Mucosa of gallbladder (tissue), 1 donor: ENCODE measurements at places on chromosomes 7 and 10.

- DNase-seq: no peak
Observed at GRCh38 chr10:124319926-124320391, 98.8 kb downstream of the OAT start.

DNA sequence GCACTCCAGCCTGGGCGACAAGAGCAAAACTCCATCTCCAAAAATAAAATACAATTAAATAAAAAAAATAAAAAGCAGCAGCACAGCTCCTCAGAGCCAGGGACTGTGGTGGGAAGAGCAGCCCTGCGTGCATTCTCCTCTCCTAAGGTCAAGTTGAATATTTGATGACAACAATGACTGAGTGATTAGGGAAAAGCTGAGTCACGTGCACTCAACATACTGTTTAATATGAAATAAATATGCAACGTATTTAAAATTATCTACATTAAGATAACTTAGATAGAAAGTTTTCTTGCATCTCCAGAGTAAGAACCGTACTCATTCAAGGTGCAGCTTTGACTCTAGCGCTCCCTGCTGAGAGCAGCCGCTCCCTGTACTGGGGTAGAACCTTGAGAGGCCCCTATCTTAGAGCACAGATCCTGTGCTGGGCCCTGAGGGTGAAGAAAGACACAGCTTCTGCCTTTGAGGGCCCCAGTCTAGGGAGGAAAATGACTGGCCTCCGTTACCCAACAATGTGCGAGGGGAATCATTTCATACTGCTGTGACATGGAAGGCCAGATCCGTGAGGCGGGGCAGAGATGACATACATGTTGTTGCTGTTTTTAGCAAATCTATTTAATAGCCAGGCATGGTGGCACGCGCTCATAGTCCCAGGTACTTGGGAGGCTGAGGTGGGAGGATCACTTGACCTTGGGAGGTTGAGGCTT is 81.1 kb downstream of the SVIL start:
- no peak for DNase-seq

DNA sequence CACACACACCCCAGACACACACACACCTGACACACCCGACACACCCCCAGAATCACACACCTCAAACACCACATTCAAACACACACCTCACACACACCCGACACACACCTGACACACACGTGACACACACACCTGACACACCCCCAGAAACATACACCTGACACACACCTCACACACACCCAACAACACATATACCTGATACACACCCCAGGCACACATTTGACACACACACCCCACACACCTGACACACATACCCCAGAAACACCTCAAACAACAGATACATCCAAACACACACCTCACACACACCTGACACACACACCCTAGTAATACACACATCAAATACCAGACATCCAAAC is 652 bp upstream of the CALY start:
- DNase-seq: no peak

DNA sequence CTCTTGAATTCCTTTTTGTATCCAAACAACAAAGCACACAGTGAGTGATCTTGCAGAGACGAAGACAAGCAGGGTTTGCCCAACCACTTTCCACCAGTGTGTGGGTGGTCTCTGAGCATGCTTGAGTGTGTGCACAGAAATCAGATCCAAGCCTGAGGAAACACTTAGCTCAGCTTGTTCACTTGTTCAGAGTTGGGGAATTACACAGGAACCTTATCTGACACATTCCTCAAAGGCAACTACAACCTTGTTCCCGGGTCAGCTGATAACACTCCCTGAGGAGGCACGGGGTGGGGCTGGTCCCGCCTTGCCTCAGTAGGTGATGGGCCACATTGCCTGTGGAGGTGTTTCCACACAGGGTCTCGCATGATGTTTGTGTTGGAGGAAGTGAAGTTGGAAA is 216.9 kb downstream of the DYNC1I1 start:
- DNase-seq: no peak

DNA sequence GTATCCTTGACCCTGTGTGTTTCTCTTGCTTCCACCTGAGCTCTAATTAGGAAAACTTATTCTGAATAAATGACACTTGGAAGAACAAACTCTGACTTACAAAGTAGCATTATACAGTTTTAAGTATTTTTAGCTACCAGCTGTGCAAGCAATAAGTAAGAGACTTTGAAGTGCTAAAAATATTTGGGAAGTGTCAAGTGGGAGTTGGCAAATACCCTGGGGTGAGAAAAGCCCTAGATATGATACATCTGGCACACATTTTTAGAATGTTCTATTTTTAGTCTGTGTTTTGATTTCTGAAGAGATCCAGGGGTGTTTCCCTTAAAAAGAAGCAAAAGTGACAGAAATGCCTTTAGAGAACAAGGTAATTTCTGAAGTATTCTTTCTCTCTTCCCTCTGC is 132.7 kb upstream of the TEX47 start:
- no peak for DNase-seq

DNA sequence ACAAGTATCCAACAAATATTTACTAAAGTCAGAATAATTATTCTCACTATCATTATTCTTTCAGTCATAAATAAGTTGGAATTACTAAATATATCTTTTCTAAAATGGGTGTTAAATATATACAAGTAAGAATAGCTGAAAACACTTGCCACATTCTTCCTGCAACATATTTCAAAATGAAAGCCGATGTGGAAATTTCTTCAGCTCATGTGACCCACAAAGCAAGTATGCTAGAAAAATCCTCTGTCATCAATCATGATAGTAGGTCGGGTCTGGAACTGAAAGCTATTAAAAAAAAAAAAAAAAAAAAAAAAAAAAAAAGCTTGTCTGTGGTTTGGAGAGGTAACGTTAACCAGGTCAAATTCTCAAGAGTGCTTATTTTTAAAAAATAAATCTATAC is 344.7 kb downstream of the NEBL start:
- no peak for DNase-seq

DNA sequence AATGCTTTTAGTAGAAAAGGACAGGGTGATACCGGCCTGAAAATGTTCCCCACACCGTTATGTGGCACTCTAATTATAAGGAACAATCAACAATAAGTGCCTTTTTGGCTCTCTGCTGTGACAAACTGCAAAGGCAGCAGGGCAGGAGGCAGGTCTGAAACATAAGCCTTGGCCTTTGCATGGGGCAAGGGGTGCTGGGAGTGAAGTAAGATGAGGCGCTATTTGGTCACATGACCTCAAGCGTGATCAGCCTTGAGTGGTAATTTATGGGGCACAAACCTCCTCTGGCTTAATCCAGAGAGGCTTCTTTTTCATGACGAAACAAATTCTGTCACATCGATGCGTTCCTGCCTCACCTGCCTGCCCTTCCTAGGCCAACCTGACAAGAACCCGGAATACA is 202.7 kb downstream of the TAX1BP1 start:
- no peak for DNase-seq

DNA sequence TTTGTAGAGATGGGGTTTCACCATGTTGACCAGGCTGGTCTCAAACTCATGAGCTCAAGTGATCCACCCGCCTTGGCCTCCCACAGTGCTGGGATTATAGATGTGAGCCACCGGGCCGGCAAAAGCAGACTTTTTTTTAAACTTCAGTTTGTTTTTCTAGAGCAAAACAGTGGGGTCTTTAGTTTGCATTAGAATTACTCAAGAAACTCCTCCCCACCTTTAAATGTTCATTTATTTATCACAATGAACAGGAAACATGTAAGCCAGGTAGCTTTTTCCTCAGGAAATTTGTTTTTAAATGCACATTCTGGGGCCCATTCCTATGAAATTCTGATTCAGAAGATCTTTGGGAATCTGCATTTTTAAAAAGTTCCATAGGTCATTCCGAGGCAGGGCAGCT is 56.0 kb upstream of the JAZF1 start:
- DNase-seq: no peak

DNA sequence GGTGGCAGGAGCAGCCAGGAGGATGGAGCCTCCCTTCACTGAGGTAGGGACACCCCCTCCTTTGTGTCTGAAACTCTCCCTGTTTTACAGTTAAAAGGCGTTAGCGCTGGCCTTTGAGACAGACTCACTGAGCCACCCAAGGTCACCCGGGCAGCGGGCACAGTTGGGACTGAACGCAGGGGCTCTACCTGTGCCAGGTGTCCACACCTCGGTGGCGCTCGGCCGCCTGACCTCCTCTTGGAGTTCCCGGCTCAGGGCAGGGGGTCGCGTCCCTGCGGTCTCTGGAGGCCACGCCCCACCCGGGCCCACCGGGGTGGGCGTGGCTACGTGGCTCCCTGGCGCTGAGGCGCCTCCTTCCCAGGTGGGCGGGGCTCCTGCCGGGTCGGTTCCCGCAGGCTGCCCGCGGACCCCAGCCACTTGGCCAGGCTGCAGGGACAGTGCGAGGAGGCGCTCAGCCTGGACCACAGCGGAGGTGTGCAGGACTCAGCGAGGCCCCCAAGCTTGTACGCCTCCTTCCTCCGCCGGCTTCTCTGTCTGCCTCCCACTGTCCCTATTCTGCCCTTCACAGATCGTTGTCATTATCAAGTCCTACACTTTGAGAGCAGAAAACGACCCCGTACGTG is 39.9 kb upstream of the LEP start:
- DNase-seq: no peak

- peak; percentile 50 for DNase-seq
Observed at GRCh38 chr7:150322833-150323681, at the start of the genes ACTR3C and LRRC61. TSS of gene ACTR3C (minus strand) at chr7:150323545. CDS start at chr7:150295296, 28,249 bp downstream. TSS of gene LRRC61 (plus strand) at chr7:150323355. CDS start at chr7:150336862, 13,507 bp downstream.

DNA sequence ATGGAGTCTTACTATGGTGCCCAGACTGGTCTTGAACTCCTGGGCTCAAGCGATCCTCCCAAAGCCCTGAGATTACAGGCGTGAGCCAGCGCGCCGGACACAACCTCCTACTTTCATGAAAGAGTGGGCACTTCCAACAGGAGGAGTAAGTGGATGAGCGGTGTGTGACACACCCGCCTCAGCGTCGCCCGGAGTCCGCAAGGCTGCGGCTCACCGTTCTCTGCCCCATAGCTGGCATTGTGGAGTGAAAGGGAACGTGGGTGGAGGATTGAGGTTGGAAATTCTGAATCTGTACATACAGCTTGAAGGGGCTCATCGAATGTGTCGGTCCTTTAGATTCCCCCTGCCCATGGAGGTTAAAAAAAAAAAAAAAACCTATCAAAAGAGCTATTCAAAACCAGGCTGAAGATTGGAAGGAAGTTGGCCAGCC is 524 bp upstream of the PRXL2A start:
- DNase-seq: peak; percentile 24

GRCh38 chr10:79082631-79083596 is 14.1 kb downstream of the ZMIZ1 start:
- no peak for DNase-seq

DNA sequence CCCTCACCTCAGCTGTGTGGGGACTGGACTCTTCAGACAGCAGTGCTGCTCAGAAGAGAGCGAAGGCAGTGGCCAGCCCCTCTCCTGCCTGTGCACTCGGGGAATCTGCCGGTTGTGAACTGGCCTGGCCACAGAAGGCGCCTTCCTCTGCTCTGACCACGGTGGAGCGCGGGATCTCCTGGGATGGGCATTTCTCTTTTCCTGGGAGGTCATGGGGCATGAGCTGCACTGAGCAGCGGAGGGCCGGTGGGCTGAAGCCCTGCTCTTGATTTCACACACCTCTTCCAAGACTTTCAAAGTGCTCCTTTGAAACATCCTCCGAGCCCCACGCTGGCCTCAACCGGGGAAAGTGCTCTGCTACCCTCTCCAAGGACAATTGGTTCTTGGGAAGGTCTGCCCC is 125.6 kb upstream of the FAM20C start:
- DNase-seq: no peak

- no peak for DNase-seq
Observed at GRCh38 chr10:76647301-76647700, 990.3 kb downstream of the KCNMA1 start.

DNA sequence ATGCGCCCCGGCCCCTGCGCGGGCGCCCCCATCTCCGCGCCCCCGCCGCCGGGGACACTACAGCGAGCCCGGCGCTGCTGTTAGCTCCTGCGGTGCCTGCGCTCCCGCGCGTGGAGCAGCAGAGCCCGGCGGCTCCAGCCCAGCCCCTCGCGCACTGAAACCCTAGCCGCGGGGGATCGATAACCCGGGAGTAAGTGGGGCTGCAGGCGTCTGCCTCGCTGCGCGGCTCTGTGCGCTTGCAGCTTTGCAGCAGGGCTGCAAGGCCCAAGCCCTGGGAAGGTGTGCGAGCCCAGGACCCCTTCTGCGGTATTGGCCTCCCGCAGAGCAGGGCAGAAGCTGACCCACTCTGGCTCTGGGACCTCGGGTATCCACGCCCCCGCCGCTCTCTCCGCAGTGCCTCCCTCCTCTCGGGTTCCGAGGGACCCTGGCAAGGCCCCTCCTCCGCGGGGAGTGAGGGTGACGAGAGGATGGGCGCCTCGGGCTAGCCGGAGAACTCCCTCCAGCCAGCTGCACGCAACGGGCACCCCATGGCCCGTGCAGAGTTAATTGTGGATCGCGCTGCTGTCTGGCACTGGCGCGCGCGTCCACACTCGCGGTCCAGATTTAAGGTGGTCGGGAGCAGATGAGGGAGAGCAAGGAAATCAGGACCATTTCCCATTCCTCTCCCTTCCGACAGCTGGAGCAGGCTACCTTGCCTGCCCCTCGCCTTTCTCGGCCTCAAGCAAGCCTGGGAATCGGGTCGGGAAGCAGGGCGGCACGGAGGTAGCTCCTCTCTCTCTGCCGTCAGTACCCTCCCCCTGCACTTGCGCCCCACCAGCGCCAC is 2.1 kb downstream of the SHH start:
- DNase-seq: no peak

GRCh38 chr10:113982296-113982695 is 61.4 kb upstream of the ADRB1 start:
- DNase-seq: no peak

- no peak for DNase-seq
Observed at GRCh38 chr10:28276384-28276783, 26.5 kb downstream of the MPP7 start.

- no peak for DNase-seq
Observed at GRCh38 chr10:97105303-97105702, 80.5 kb downstream of the SLIT1 start.

GRCh38 chr7:27992755-27993493 is 187.7 kb downstream of the JAZF1 start:
- DNase-seq: no peak

- no peak for DNase-seq
Observed at GRCh38 chr7:116443101-116443523, 56.4 kb upstream of the CAV2 start.

DNA sequence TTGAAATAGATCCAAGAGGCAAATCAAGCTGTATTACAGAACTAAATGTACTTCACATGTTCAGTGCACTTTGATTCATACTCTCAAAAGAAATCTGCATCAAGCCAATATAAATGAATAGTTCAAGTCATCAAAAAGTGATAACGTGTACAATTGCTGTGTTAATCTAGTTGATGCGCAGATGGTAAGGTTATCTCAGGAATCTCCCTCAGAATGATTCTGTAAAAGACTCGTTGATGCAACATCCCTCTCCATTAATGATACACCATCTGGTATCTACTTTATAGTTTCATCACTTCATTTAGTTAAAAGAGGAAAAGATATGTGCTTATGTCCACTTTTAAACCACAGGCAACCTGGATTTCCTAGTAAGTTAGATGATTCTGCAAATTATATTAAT is 200.6 kb downstream of the CHCHD3 start:
- DNase-seq: no peak

DNA sequence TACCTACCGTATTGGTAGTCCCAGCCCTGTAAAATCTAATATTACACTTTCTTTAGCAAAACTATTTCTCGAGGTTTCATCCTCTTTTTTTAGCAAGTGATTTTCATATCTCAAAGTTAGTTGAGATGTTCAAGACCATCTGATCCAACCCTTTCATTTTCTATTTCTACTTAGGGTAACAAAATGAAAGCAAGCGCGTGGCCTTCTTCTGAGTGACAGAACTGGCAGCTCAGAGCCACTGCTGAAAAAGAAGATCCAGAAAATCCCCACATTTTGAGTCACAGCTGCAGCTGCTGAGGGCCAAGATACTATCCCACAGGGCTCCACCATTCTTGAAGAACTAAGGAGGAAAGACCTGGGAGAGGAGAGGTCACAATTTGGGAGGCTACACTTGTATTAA is 24.8 kb upstream of the ZNF800 start:
- no peak for DNase-seq
